ENCODE measurements at places on chromosomes 13 and 19. TPM values are rescaled to one million over a fixed set of nuclear protein-coding genes. Genes with fewer than 3 reads are reported as not detected.

The C19orf33 gene
- total RNA-seq: not detected

The KIR2DL1 gene
- not detected for total RNA-seq

The LMTK3 gene
- total RNA-seq: 2.6 TPM

The NLRP7 gene
- not detected for total RNA-seq

The PGLYRP1 gene
- not detected for total RNA-seq

The WDR88 gene
- not detected for total RNA-seq

The CLEC4M gene
- total RNA-seq: not detected

The SYNGR4 gene
- total RNA-seq: 0.50 TPM

The SNRPA gene
- 312 TPM for total RNA-seq

The FOSB gene
- 8.7 TPM for total RNA-seq

The TINCR gene
- total RNA-seq: 0.83 TPM

The IFI30 gene
- 20.8 TPM for total RNA-seq

The GJB2 gene
- 0.89 TPM for total RNA-seq

The ELL gene
- 14.1 TPM for total RNA-seq

The ZNF667 gene
- total RNA-seq: 0.29 TPM

The IZUMO2 gene
- total RNA-seq: not detected

The ZNF570 gene
- 3.7 TPM for total RNA-seq

Data from activated naive CD4-positive, alpha-beta T cell treated with anti-CD3 and anti-CD28 coated beads for 36 hours (primary cell).